ENCODE measurements at places on chromosomes 6 and 20.

GRCh38 chr6:40460380-40460779 is 126.8 kb downstream of the LRFN2 start:
- DNase-seq: no peak

DNA sequence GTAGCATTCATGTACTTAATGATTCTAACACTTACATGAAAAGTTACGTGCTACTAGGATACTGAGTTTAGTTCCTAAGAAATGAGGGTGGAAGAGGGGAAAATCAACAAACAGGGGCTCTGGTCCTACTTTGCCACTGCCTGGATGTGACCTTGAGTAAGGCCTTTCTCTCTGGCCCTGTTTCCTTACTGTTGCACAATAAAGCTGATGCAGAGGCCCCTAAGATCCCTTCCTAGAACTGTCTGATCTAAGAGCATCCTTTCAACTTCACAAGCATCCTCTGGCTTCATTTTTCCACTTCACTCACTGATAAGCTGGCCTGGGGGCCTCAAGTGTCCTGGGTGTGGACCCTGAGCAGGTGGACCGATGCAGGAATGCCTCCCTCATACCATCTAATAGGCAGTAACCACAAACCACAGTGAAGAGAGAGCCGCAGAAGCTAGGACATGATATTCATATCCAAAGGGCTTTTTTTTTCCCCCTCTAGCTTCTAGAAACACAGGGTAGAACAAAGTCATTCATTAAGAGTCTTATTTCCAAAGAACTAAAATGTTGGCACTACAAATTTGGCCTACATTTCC is 21.6 kb downstream of the FKBP1A start:
- no peak for DNase-seq

GRCh38 chr20:56400001-56400640 is 7.7 kb downstream of the CSTF1 start:
- DNase-seq: no peak

- no peak for DNase-seq
These were observed 494.7 kb downstream of the CD83 start for GRCh38 chr6:14612016-14612980.

GRCh38 chr20:48220033-48220633 is 434.9 kb upstream of the SULF2 start:
- DNase-seq: no peak

- DNase-seq: no peak
These were observed 802 bp upstream of the NRN1 start for GRCh38 chr6:6007366-6008088.

DNA sequence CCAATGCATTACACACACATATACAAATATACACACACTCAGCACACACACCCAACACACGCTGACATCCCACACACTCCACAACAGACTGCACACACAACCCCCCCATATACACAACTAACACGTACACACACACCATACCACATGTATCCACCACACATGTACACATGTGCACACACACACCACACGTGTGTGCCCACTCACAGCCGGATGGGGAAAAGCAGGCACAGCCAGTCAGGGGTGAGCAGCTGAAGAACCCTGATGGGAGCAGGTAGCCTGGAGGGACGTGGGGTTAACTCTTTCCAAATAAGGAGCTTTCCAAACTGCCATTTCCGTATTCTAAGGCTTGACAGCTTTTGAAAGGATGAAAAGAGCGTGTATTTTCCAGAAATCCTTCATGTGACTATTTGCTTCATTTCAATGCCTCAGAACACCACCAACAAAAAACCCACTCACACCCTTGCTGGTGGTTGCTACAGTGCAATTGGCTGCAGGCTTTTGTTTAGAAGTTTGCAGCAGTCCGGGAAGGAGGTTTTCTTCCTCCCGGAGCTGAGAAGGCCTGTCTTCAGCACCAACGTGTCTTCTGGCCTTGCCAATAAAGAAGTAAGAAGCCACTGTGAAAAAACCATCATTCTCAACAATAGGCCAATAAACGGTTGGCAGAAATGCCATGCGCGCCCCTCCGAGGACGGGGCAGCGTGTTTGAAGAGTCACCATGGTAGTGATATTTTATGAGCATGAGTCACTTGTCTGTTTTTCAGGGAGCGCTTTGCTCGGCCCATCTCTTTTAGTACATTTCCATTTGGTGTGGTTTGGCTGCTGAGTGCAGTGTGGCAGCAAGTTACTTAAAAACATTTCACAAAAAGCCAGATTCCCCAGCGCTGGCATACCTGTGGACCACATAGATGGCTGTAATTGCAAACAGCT is 131.3 kb upstream of the GMDS start:
- no peak for DNase-seq

GRCh38 chr6:119179842-119180241 is 101.4 kb upstream of the FAM184A start:
- no peak for DNase-seq

- DNase-seq: no peak
These were observed 6.6 kb upstream of the ELOVL2 start for GRCh38 chr6:11050731-11051130.

- DNase-seq: no peak
These were observed 37.4 kb upstream of the HDAC2 start for GRCh38 chr6:114008331-114008730.

Data from D721Med (cell line).